ENCODE measurements at places on chromosomes 2 and 18. TPM values are rescaled to one million over a fixed set of nuclear protein-coding genes. Genes with fewer than 3 reads are reported as not detected.

DNA sequence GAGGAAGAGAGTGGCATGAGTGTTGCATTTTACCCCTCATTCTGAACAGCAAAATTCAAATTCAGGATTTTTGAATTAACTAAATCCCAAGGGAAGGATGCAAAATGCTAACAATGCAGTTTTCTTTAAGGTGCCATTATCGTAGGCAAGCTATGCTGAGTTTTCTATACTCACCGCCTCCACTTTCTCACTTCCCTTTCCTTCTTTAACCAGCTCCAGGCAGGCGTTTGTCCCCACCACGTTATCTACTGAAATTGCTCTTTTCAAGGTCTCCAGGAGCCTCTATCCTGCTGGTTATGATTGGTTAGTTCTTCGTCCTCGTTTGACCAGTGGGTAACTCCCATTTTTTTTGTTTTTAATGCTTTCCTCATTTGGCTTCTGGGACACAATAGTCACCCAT lies 1.8 kb upstream of the CPO start:
- DNase-seq = no peak

DNA sequence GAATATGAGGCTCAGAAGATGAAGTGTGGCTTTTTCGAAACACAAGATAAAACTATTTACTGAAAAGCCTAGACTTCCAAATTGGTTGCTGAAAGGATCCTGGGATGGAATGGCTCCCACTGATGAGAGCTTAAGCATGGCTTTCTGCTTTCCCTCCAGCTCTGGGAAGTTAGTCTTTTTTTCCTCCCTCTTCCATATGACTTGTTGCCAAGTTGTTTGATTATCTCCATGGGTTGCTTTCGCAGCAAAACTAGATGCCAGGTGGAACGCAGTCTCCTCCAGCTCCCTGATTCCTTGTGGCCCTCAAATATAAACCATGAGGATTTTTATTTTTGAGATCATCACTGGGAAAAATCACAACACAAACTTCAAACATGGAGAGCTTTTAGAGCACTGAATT lies 276.5 kb downstream of the LRRTM1 start:
- no peak for DNase-seq

GRCh38 chr2:30288561-30288960 lies 57.2 kb downstream of the LBH start:
- no peak for DNase-seq

- DNase-seq = no peak
Measured at GRCh38 chr18:31056296-31056695, 13.8 kb upstream of the DSC3 start.

GRCh38 chr18:3848316-3848715 lies 398.3 kb downstream of the TGIF1 start:
- DNase-seq = no peak

DNA sequence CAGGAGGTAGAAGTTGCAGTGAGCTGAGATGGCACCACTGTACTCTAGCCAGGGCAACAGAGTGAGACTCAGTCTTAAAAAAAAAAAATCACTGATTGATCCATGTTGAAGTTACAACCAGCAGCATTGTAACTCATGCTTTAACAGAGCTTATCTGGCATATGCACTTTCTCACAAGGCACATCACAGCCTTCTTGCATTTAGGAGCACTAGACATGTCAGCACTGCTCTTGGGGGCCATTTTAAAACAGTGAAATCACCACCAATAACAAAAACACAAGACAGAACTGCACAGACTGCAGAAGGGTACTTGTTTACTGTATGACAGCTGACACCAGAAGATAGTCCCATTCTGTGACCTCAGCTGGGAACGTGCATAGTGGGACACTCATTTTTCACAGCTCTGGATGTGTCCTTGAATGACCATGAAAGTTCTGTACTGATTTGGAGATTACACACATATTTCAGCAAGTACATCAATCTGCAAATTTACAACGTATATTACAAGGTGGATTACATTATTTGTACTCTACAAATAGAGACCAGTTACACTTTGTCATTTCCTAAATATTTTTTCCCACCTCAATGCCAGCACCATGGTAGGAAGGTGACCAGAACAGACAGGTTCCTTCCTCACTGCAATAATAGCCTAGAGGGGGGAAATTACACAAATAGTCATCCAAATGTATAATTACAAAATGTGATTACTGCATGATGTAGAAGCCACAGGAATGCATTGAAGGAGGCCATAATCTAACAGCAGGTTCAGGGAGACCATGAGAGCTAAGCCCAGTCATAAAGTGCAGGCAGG lies 35.1 kb downstream of the CCBE1 start:
- no peak for DNase-seq

GRCh38 chr2:195592105-195592504 lies 64.9 kb upstream of the SLC39A10 start:
- DNase-seq = no peak

GRCh38 chr2:197235711-197236110 lies 74.9 kb downstream of the ANKRD44 start:
- no peak for DNase-seq

- no peak for DNase-seq
Measured at GRCh38 chr18:57780706-57781347, 22.3 kb downstream of the ATP8B1 start.

DNA sequence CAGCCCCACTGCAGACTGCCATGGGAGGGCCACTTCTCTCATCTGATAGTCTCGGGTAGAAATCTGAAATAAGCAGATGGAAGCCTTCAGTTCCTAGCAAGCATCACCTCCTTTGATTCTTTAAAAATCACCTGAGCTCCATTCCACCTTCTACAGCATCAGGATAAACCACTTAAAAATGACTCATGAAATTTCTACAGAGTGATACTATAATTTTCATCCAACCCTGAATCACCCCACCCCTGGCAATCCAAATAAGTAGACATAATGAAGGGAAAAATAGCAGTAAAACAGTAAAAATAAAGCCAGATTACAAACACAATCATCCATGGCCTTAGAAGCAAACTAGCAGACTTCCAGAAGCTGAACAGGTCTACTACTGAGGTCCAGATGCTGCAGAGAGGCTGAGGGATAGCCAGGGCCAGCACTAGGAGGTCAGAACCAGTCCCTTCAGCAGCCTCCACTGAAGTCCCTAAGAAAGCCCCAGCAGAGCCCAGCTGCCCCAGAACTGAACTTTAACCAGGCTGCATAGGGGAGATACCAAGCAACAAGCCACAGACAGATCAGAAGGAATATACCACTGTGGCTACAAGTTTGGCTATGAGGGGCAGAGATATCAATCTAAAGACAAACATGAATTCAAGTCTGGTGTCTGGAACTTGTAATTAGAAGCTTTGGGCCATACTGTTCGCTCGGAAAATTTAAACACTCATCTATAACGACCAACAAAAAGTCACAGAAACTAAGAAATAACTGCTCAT lies 54.7 kb upstream of the RNU4ATAC start:
- DNase-seq = no peak

GRCh38 chr2:18926631-18927524 lies 337.5 kb upstream of the NT5C1B start:
- DNase-seq = no peak

- DNase-seq = peak; percentile 95
Measured at GRCh38 chr18:58671111-58671631, at the start of gene MALT1. Gene MALT1 (plus strand): TSS chr18:58671465. CDS start chr18:58671644, 179 bp downstream.

DNA sequence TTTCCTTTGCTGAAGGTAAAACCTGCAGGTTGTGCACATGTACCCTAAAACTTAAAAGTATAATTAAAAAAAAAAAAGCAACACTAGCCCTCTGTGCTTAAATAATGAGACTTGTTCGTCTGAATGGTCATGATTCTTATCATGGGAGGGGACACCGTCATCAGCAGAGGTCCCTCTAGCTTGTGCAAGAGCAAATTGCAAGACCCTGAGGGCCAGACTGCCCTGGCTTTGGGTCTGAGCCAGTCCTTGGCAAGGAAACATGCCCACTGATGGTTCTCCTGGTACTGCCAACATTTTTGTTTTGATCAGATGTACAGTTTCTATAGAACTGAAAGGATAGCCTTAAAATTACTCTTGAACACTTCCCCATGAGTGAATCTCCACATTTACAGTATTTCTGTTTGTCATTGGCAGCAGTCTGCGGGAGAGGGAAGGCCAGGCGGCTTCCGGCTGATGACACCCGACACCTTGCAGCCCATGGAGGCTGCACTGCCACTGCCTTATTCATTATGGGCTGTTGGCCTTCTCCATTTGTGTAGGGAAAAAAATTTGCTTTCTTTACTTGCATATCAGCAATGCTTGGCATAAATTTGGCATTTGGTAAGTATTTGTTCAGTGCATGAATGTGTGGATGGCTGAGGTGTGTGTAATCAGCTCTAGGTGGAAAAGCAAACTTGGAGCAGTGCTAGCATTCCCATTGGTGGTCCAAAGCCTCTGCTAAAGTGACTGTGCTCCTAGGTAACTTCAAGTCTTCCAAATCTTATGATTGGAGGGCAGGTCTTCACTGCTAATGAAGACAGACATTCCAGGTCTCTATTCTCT lies 161.6 kb upstream of the ALKAL2 start:
- peak; percentile 1 for DNase-seq

DNA sequence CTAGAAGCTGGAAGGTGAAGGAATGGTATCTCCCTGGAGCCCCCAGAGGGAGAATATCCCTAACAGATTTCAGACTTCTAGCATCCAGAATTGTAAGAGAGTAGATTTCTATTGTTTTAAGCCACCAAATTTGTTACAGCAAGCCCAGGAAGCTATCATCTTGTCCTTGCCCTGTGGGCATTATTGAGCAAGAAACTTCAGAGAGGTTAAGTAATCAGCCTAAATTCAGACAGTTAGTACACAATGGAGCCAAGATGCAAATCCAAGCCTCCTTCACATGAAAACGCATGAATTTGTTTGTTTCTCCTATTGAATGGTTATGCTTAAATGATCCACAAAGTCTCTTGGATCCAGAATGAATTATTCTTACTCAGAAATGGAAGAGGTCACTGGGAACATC lies 55.2 kb upstream of the TRIB2 start:
- no peak for DNase-seq

DNA sequence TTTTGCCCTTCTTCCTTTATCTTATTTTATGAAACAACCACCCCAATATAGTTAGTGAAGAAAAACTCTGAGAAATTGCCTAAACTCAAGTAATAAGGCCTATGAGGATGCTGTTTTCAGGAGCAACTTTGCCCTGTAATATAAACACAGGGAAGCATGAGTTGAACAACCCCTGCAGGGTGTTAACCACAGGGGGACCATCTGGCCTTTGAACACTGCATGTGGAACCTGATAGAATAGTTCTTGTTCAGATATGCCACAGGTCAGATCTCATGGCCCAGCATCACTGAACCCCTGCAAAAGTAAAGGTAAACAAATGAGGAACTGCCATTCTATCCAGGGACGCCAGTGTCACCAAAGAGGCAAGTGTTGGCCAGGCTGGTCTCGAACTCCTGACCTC lies 82.6 kb downstream of the MAPK4 start:
- DNase-seq = no peak

GRCh38 chr2:181374781-181375675 lies 82.2 kb upstream of the ITGA4 start:
- no peak for DNase-seq

DNA sequence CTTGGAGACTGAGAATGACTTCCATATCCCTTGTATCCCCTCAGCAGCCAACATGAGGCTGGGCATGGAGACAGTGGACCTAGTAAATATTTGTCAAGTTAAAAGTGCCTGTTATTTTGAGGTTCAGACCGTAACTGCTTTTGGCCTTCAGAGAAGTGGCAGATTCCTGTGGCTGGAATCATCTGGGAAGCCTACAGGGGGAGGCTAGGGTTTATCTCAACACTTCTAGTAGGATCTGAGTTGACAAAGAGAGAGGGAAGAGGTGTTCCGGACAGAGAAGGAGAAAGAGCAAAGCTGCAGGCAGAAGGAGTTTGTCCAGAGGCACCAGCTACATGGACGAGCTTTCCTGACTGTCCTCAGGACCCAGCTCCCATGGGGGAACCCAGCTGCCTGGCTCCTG lies 27.0 kb downstream of the SLC14A2 start:
- no peak for DNase-seq

DNA sequence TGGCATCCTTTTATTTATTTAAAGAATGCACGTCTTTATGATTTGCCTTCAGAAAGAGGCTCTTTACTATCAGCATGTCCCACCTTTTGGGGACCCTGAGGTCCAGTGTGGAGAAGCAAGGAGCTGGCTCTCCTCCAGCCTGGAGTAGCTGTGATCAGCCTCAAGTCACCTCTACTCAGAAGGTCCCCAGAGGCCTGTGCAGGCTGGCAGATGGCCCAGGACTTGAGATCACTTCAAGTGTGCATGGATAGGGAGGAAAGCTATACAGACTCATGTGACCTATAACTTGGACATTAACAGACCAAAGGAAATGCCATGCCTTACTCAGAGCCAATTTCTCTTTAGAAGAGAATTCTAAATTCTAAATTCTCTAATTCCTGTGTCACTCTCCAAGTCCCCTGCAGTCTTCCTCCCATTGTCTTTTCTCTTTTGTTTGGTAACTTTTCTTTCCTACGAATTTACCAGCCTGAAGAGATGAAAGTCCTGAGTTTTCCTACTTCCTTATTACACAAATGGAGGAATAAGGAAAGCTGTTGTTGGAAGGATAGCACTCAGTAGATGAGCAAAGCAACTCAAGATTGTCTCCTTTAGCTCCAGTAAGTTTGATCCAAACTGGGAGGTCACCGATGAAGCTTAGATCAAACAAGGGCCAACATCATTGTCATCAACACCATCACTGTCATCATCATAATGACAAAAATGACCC lies 163.9 kb downstream of the GFPT1 start:
- no peak for DNase-seq

DNA sequence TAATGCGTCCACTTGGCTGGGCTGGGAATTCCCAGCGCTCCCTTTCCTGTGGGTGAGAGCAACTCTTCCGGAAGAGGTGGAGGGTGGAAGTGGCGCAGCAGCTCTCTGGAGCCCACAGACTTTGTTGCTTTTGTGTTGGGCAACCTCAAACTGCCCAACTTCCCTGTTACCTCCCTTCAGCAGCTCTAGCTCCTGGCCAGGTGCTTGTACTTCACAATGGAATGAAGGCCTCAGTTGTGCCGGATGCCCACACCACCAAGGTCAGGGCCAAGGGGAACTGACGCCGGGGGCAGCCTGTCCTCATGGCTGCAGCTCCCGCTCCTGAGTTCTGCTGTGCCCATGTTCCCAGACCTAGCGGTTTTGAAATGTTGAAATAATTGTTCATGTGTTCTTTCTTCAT lies 322.9 kb downstream of the GALR1 start:
- DNase-seq = no peak

Gene EML6
- total RNA-seq = 1.5 TPM

Gene DYNAP
- total RNA-seq = not detected

Gene GALNT14
- total RNA-seq = 0.42 TPM

Gene C2orf80
- total RNA-seq = not detected

Gene WDPCP
- 7.6 TPM for total RNA-seq
